ENCODE measurements at places on chromosomes 4 and X.
A peak's percentile ranks its signal among the peaks of the same experiment; 100 is the strongest.

DNA sequence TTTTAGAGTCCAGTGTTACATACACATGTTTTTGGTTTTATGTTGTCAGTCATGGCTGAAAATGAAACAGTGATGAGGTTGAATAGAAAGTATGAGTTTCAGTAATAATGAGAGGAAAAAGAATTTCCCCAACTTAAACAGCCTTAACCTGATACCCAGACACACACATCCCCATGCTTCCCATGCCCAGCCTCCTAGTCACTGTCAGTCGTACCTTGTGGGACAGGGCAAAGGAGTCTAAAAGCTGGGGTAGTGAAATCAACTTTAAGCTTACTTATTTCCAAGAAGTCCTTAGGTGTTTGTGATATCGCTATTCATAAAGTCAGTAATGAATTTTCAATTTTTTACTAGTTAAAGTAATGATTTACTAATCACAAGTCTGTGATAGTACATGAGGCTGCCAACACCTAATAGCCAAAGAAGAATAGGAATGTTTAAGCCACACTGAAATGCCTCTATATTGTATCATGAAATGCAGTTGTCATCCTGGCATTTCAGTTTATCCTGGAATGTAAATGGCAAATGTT, 24.3 kb upstream of the GPR34 start:
- DNase-seq = no peak

- DNase-seq = no peak
Observed at GRCh38 chr4:138406876-138407275, 164.7 kb upstream of the SLC7A11 start.

- no peak for DNase-seq
Observed at GRCh38 chr4:7871356-7871755, 68.3 kb downstream of the AFAP1 start.

- DNase-seq = no peak
Observed at GRCh38 chrX:153674219-153674851, 722 bp upstream of the PNCK start.

DNA sequence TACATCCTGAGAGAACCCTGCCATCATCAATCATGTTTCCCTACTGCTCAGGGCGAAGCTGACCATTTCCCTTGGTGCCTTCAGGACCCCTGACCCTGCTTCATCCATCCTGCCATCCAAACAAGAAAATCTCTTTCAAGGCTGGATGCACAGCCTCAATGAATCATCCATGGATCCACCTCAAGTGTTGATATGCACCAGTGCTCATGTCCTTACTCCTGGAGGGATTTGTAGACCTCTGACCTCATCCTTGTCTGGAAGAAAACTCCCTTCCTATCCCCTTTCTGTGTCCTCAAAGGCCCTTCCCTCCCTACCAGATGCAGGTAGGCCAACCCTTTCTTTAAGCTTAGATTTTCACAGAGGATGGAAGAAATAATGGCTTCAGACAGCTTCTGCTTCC, 24.6 kb downstream of the BEX3 start:
- DNase-seq = no peak

DNA sequence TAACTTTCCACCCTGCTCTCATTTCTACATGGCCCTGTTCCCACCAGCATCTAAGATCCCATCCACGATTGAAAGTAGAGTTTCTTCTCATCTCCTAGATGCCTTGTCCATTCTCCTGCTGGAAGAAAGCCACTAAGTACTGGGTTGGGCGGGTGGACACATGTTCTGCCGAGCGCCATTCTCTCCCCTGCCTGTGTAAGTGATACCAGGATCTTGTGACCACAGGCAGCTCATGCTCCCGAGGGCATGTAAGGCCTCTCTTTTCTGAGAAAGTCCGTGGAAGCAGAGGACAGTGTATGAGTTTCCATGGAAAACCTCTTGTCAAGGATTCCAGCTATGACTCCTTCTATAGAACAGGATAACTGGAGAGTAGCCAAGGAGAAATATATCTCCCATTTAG, 3.3 kb upstream of the SLC25A4 start:
- DNase-seq = no peak

- no peak for DNase-seq
Observed at GRCh38 chrX:12984603-12985319, 9.9 kb downstream of the TMSB4X start.

DNA sequence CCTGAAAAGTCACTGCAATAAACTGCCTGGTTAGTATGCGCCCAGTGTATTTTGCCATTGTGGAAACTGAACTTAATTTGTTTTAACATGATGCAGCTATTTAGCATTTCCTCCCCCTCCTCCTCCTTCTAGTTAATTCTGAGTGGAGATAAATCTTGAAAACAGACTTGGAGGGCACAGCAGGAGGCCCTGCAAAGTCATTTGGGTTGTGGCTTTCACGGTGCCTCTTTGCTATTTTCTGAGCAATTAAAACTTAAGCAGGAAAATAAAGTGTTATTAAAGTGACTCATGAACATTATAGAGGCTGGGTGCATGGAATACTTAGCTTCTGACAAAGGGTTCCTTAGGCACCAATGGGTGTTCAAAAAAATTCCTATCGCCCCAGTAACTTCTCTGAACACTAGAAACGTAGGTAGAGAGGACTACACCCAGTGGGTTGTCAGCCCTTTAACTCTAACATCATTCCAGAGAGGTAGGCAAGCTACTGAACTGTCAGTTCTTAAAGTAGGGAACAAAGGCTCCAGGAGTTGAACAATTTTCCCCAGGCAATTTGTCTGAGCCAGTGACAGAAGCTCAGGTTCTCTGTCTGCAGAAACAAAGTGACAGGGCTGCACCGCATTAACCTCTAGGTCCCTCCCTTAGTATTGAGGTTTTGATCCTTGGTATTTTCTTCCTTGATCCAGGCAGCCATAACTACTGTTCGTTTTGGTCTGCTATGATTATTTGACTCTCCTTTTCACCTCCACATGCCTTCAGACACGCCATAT, 158.3 kb upstream of the KIT start:
- no peak for DNase-seq

GRCh38 chrX:45768666-45769236, 568.1 kb upstream of the DIPK2B start:
- no peak for DNase-seq

DNA sequence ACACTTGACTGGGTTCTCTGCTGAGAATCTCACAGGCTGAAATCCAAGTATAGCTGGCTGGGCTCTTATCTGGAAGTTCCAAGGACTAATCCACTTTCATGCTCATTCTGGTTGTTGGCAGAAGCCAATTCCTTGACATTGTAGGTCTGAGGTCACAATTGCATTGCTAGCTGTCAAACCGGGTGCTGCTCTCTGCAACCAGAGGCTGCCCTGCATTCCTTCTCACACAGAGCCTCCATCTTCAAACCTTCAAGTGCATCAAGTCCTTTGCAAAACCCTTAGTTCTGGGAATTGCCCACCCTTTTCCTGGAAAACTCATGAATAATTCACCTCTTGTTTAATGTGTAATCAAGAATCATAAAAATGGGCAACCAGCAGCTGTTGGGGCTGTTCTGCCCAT, 404.2 kb downstream of the KCNIP4 start:
- DNase-seq = no peak

GRCh38 chr4:173536808-173537429, 6.9 kb upstream of the HAND2 start:
- no peak for DNase-seq

- DNase-seq = no peak
Observed at GRCh38 chr4:56768316-56768715, 53.2 kb downstream of the SPINK2 start.

DNA sequence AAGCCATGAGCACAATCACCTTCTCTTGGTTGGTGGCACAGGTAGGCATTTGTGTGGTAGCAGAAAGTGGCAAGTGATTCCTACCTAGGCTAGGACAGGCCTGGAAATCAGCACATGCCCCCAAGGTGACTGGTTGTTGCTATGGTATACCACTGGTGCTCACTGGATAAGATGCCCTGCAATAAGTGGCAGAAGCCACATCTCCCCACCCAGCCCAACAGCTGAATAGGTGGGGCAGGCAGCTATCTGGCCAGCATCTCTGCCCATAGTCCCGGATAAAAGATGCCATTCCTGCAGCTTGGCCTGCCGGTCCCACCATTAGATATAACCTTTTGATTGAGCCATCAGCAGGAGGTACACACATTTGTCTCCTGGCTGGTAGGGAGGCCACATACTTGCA, 21.1 kb downstream of the AMER1 start:
- no peak for DNase-seq

GRCh38 chrX:133746593-133746992, 238.8 kb downstream of the GPC3 start:
- no peak for DNase-seq

- no peak for DNase-seq
Observed at GRCh38 chrX:24876530-24877287, 139.1 kb downstream of the ARX start.

DNA sequence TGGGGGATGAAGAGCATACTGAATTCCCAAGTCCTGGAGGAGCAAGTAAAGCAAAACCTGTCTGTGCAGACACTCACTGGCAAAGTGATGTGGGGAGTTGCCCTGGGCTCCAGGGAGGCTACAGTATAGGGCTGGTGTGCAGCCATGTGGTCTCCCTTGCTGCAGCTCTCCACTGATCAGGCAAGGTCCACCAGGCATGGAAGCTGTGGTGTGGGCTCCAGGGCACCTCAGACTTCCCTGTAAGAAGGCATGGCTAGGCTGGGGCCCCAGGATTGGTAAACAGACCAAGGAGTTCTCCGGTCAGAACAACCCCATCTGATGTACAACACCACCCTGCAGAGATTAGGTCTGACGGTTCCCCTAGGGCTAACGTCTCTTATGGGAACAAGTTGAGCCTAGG, 241.9 kb upstream of the NDST4 start:
- no peak for DNase-seq

GRCh38 chr4:67522851-67523671, 22.2 kb downstream of the CENPC start:
- DNase-seq = no peak

DNA sequence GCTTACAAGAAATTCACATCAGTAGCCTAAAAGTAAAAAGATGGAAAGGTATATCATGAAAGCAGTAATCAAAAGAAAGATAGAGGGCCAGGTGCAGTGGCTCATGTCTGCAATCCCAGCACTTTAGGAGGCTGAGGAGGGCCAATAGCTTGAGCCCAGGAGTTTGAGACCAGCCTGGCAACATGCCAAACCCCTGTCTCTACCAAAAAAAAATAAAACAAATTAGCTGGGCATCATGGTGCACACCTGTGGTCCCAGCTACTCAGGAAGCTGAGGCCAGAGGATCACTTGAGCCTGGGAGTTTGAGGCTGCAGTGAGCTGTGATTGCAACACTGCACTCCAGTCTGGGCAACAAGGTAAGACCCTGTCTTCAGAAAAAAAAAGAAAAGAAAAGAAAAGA, 55.5 kb downstream of the GSPT2 start:
- DNase-seq = no peak

- DNase-seq = no peak
Observed at GRCh38 chr4:64821219-64821976, 412.1 kb upstream of the TECRL start.

DNA sequence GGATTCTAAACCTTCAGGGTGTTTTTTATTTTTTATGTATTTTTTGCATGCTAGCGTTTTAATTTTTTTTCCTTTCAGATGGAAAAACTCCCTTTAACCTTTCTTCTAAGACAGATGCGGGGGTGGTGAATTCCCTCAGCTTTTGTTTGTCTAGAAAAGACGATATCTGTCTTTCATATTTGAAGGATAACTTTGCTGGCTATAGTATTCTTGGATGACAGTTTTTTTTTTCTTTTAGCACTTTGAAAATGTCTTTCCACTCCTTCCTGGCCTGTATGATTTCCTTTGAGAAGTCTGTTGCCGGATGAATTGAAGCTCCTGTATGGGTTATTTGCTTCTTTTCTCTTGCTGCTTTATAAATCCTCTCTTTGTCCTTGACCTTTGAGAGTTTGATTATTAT, 26.6 kb downstream of the PSAPL1 start:
- DNase-seq = no peak

- DNase-seq = no peak
Observed at GRCh38 chr4:17504081-17504480, 7.8 kb downstream of the QDPR start.

DNA sequence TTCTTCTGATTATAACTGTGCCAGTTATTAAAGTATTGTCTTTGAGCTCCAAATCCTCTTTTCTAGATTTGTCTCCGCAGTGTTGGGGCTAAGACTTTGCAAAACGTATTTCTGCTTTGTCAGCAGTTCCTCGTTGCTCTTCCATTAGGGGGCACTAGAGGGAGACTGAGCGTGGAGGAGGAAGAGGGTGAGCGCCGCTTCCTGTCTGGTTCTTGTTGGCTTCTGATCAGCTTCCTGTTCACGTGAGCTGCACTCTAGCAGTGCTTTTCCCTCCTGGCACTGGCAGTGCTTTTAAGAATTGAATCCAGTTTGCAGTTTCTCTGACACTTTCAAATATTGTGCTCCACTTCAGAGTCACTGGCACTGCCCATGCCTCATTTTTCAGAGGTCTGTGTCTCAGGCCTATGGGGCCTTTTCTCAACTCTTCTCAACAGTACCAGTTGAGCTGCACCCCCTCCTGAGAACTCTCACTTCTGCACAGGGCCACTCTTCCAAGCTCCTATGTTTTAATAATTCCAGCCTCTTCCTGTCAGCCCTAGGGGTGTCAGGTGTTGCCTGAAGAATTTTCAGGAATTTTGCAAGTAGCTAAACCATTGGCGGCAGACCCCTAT, 54.4 kb upstream of the LCORL start:
- peak; percentile 20 for DNase-seq

GRCh38 chr4:38856046-38856445, 571 bp downstream of the TLR6 start:
- DNase-seq = no peak

DNA sequence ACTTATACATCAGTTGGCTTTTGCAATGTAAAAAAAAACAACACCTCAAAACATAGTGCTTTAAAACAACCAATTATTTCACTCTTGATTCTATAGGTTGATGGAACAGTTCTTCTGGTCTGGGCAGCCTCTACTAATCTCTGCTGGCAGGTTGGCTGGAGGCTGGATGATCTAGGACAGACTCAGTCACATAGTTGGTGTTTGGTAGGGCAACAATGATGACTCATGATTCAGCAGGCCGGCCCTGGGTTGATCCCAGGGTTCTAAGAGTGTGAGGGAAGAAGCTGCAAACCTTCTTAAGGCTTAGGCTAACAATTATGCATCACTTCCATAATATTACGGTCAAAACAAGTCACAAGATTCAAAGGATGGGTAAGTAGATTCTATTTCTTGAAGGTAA, 558.2 kb downstream of the ZNF674 start:
- DNase-seq = no peak

- no peak for DNase-seq
Observed at GRCh38 chr4:172356016-172356415, 542.8 kb downstream of the GALNTL6 start.

DNA sequence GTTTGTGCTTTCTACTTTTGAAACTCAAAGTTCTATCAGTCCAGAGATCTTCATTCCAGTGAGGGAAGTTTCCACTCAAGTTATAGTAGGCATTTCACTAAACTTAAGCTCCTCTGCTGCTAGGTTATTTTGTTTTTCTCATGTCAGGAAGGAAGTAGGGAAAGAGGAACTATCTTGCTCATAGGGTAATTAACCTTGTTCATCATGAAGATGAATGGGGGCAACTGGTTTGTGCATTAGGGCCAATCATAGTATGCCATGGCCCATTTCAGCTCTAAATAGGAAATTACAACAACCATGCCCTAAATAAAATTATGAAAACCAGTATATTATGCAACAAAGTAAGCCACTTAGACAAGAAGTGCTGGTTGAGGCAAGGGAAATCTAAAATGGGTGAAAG, 804.7 kb upstream of the NDST4 start:
- no peak for DNase-seq

All from effector memory CD4-positive, alpha-beta T cell (primary cell).